ENCODE measurements at places on chromosomes 4 and X. TPM values are rescaled to one million over a fixed set of nuclear protein-coding genes. Genes with fewer than 3 reads are reported as not detected.

- peaks cover 51% of the 10 kb centered on the region for H3K4me1 ChIP-seq
- peak overlapping the region; percentile 91 for H3K27ac ChIP-seq
- no peak overlapping the region for H3K4me3 ChIP-seq
- no peaks in the 10 kb centered on the region for H3K27me3 ChIP-seq
- no peak for DNase-seq
- H3K36me3 ChIP-seq = no peaks in the 10 kb centered on the region
These were observed 5.0 kb upstream of the TSPAN5 start for GRCh38 chr4:98663226-98664006.

DNA sequence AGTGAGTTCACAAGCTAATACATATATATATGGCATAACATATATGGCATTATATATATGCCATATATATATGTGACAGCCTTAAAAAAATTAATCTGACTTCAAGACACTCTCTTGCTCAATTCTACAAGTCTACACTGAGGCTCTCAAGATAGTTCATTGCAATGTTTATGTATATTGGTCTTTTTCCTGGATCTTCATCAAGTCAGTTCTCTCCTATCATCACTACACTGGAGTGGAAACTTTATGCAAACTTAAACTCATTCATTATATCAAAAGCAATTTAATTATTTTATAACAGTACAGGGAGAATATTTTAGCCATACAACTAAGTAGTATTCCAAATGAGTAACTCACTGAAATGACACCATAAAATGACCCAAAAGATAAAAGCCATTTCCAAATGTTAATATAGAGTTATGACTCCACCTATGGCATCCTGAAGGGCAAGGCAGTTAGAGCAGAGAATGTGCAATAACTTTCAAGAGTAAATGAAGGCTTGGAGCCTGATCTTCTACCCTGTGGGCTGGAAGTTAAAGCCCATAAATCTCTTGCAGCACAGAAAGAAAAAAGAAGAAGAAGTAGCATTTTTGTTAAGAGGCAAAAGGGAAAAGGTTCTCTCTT lies 176.3 kb upstream of the SLIT2 start:
- no peak overlapping the region for H3K4me3 ChIP-seq
- no peaks in the 10 kb centered on the region for H3K4me1 ChIP-seq
- no peaks in the 10 kb centered on the region for H3K36me3 ChIP-seq
- no peak for DNase-seq
- H3K27ac ChIP-seq = no peak overlapping the region
- no peaks in the 10 kb centered on the region for H3K27me3 ChIP-seq

DNA sequence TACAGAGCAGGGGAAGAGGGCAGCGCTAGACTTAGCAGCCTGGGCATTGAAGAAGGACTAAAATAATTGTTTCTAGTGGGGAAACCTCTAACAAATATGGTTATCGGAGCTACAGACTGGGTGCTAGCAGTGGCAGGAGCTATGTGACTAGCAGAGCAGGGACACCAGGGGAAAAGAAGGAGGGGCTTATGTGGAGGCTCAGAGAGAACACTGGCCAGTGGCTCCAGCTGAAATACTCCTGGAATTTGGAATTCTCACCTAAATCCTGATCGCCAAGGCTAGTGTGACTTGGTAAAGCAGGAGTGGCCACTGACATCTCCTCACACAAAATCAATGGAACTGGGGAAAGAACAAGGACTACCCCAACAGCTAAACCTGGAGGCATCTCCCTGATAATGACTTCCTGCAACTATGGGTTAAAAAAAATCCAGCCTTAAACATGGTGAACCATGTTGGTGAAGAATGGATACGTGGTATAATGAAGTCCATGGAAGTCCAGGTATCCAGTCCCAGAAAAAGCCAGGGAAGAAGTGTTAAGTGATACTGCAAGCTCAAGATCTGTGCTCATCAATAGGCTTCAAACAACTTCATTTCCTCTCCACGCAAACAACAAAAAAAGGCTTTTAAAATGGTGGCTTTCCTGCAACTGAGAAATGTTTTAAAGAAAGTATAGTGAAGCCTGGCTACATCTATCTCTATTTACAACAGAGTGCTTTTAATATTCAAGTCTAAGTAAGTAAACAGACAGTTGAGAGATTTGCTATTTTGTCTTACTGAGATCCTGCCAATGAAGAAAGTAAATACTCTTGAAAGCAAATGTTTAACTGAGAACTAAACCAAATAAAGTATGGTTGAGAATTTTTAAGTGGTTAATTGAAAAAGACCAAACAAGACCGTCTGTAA lies 1.8 kb downstream of the TAPT1 start:
- H3K27ac ChIP-seq = no peak overlapping the region
- peaks cover 8% of the 10 kb centered on the region for H3K4me1 ChIP-seq

SMAD1 gene
- 25.1 TPM for total RNA-seq

DNA sequence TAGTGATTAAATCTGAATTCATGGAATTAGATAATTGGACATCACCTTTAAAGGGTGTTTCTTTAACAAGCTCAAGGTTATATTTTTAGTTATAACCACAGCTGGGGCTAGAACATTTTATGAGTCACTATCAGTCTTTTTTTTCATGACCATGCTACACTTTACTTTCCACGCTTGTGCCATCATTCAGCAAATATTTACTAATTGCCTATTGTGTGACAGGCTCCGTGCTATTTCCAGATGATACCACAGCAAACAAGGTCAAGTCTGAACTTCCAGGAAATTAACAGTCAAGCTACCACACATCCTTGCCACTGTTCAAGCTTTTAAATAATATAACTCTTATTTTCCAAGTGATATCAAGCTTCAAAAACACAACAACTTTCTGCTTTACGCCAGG lies 16.5 kb downstream of the SPANXN3 start:
- no peaks in the 10 kb centered on the region for H3K36me3 ChIP-seq
- no peak overlapping the region for H3K27ac ChIP-seq
- H3K27me3 ChIP-seq = no peaks in the 10 kb centered on the region
